NCI-H1092 (cell line): ENCODE measurements at places on chromosomes 2 and 18.

DNA sequence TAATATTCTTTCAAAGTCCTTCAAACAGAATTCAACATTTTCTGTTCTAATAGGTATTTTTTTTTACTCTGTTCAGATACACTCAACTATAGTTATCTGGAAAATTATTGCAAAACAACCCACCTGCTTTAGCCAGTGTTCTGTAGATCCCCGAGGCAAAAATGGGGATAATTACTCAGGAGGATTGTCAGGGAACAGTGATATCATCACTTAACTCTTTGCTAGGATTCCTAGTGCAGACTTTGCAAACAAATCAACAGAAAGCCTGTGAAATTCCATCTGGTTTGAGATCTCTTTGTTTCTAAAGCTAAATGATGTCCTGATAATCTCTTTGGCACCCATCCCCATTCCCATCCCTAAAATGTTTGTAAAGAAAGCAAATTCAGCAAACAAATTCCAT, 413.6 kb upstream of the MEIS1 start:
- DNase-seq, result no peak

GRCh38 chr18:41052625-41053024, 902.4 kb upstream of the PIK3C3 start:
- no peak for DNase-seq

- no peak for DNase-seq
Observed at GRCh38 chr2:172380436-172381274, 46.7 kb upstream of the ITGA6 start.

DNA sequence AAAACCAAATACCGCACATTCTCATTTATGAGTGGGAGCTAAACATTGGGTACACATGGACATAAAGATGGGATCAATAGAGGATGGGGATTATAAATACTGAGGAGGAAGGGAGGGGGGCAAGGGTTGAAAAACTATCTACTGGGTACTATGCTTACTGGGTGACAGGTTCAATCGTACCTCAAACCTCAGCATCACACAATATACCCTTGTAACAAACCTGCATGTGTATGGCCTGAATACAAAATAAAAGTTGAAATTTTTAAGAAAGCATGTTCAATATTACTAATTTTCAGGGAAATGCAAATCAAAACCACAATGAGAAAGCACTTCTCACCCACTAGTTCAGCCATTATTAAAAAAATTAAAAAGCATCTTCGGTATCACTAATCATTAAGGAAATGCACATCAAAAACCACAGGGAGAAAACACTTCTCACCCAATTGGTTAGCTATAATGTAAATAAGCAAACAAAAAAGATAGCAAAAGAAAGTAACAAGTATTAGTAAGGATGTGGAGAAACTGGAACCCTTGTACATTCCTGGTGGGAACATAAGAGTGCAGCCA, 99.3 kb upstream of the STON1 start:
- DNase-seq, result no peak

DNA sequence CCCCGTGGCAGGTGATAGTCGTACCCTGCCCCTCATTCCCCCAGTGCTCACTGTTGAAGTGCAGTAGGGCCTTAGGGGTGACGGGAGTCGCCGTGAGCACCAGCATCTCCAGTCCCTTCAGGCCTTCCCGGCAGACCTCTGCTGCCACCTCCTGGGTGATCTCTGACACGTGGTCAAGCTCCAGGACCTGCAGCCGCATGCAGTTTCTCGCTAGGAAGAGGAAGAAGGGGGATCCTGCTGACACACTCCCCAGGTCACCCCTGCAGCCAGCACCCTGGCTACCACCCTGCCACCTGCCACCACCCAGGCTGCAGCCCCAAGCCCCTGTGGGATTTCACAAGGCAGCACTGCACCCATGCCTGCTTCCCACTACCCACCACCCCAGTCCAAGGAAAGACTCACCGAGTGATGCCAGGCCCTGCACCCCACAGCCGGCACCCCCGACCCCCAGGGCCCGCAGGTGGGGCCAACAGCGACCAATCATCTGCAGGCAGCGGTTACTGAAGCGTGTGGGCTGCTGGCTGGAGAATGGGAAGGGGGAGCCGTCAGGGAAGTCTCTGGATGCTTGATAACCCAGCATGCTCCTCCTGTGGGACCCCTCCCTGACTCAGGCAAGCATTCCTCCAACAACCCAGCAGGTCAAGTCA, 23.8 kb downstream of the FBXO41 start:
- no peak for DNase-seq

- DNase-seq, result no peak
Observed at GRCh38 chr2:151334082-151334815, 23.1 kb upstream of the TNFAIP6 start.

GRCh38 chr18:67222887-67223286, 293.6 kb downstream of the DSEL start:
- no peak for DNase-seq

DNA sequence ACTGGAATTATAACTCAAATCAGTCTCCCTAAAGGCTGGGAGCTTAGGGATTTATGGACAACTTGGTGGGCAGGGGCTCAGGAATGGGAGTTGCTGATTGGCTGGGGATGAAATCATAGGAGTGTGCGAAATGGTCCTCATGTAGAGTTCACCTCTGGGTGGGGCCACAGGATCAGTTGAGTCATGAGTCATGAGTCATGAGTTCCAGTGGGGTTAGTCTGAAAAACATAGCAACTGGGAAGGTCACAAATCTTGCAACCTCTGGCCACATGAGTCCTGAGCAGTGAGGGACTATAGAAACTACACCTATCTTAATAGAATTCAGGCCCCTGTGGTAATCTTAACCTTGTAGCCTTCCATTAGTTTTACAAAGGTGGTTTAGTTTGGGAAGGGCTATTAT, 383.3 kb downstream of the RBM43 start:
- DNase-seq, result no peak

DNA sequence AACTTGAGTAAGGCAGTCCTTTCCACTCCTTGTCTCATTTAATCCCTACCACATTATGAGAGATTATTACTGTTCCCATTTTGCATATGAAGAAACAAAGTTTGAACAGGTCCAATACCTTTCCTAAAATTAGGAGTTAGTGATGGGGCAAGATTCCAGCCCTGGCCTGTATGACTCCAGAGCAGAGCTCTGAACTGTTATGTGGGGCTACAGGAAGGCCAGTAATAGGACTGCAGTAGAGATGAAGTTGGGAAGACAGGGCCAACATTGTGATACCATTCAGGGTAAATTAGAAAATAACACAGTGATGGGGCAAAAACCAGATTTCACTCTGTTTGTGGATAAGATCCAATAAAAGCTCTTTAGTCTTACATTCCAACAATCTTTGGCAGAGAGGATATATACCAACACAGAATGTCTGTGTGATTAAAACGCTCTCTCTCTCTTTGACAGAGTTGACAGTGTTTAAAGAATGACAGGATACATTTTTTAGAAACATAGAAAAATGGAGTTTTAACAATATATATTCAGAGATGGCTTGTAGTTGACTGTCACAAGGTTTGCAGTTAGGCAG, 22.7 kb downstream of the KATNAL2 start:
- DNase-seq, result no peak

DNA sequence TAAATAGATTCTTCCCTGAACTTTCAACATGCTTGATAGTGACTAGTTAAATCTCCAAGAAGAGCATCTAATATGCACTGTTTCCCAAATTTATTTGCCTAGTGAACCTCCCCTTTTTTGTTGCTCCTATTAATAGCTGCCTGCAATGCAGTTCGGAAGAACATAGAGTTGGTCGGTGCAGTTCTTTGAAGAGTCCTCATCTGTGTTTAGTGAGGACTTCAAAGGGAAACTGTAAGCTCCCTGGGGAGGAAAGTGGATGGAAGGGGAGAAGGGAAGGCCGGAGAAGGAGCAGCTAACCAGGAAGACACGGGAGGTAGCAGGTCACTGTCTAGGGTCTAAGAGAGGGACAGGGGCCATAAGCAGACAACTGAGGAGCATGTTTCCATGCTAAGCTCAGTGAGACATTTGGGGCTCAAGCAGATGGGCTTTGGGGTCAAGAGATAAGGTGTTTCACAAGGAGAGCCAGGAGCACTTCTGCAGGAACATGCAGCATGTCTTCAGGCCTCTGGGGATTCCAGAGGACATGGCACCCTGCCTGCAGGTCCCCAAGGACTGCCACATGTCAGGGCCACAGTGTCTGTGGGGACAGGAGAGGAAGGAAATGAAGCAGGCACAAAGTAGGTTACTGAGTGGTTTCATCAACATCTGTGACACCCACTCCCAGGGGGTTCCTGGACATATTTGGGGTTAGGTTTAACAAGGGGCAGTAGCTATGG, 48.7 kb upstream of the ANXA4 start:
- no peak for DNase-seq

- no peak for DNase-seq
Observed at GRCh38 chr2:46751897-46752296, 163.7 kb downstream of the MCFD2 start.

DNA sequence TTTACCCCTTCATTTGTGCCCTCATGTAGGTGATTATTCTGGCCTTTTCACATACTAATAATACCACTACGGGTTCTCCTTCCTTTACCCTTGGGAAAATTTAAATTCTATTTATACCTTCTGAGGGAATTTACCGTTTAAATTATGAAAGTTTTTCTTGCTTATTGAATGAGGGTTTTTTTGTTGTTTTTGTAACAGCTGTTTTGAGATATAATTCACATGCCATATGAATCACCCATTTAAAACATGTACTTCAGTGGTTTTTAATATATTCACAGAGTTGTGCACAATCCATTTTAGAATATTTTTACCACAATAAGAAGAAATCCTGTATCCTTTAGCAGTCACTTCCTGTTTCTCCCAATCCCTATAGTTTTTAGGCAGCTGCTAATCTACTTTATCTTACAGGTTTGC, 54.7 kb downstream of the EML4 start:
- no peak for DNase-seq

DNA sequence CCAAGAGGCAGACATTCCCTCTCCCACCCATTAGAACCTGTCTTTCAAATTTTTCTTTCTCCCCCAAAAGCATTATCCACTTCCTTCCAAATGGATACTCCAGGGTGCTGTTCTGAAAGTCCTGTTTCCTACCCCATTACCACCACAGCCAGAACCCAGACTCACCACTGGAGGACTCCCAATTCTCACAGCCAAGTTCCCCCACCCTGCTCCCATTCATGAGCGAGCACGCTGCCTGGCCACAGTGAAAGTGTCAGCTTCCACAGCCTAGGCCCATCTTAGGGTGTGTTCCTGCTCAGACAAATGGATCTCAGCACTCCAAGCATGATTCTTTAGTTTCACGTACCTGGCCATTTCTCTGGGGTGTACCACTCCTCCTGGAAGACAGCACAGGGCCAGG, 3.8 kb upstream of the ANKRD53 start:
- DNase-seq, result no peak

DNA sequence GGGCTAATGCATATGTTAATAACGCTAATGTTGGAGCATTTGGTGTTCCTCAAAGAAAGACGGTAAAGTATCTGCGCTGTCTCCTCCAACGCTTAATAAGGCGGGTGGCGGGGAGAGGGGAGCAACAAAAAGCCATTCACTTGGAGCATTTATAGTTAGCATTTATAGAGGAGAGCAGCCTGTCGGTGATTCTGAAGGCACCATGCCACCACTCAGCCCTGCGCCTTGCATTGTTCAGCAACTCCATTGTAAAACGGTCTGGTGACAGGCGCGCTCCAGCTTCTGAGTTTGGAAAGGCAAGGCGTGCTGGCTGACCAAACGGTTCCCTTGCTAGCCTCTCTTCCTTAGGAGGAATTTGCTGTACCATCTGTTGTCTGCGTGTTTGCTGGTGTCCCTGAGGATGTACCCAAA, 83.9 kb downstream of the LYPD1 start:
- no peak for DNase-seq

DNA sequence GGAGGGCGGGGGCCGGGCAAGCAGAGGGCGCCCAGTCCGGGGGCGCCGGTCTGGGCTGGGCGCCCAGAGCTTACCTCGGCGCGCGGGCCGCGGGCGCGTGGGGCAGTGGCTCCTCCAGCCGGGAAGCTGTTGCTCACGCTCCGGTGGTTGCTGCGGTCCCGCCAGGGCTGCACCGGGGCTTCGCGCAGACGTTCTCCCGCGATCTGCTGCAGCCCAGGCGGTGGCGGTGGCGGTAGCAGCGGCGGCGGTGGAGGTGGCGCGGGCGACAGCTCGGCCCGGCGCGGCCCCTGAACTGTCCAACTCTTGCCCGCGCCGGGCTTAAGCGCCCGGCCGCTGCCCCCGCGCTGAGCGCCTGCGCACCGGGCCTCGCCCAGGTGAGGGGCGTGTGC, 391 bp downstream of the ZNF385B start:
- peak; percentile 6 for DNase-seq

DNA sequence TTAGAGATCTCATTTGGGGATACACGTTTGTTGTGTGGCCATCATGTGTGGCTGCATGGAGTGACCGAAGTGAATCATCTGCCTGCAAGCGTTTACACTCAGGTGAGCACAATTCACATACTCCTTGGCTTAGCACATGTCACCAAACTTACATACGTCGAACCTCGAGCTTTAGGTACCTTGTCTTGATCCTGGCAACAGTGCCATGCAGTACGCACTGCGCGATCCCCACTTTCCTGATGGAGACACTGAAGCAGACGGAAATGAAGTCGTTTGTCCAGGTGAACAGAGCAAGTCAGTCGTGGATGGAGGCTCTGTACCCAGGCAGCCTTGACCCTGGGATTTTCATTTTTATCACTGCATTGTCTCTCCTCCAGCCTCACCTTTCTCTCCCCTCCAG, 32.3 kb downstream of the KLHL29 start:
- DNase-seq, result no peak

DNA sequence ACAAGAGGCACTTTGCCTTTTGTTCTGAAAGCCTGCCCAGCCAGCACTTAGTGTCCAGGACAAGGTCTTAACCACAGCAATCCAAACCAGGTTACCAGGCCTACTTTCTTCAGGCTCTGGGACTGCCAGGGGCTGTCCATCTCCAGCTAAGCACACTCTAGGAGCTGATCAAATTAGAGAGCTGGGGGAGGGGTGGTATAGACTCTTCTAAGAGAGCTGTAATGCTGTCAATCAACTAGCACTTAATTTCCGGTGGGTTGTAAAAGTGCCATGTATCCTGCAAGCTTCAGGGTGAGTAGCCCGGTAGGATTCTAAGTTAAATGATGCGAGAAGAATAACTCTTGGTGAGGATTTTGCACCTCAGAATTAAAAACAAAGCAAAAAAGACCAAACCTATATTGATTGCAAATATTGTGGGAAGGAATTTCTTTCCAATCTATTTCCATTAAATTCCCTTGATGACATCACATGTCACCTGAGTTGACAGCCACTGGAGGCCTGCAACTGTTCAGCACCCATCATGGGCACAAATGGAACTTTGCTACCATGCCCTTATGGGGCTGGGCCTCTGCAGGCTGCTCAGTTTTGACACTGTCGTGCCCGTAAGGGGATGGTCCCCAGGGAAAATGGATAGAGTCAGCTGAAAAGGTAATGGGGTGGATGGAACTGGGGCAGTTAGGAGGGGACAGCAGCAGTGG, 8.7 kb upstream of the COX7A2L start:
- no peak for DNase-seq
